Stimulated activated CD8-positive, alpha-beta memory T cell treated with anti-CD3 and anti-CD28 coated beads, Interleukin-2, amount 100 ng/mL, for 1 hour (primary cell): ENCODE measurements at places on chromosomes 6 and 20.

DNA sequence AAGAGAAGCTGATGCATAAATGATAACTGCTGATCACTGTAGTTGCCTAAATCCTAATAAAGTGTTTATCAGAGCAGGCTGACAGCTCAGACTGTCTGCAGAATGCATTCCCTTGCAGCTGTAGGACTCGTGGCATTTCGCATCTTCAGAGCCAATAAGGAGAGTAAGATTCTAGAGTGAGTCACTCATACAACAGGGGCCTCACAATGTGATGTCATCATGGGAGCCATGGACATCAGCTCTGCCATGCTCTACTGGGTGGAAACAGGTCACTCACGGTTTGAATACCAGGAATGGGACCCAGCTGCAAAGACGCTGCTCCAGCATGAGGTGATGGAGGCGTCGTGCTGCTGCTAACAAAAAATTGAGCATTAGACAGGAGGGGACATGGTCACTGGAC is 7.4 kb downstream of the FAM209B start:
- no peak for DNase-seq

GRCh38 chr20:40317156-40317790 is 371.8 kb downstream of the MAFB start:
- no peak for DNase-seq

GRCh38 chr20:5658912-5659345 is 91.3 kb upstream of the SHLD1 start:
- DNase-seq = peak; percentile 16

GRCh38 chr6:67663105-67663895 is 971.8 kb upstream of the ADGRB3 start:
- DNase-seq = no peak

DNA sequence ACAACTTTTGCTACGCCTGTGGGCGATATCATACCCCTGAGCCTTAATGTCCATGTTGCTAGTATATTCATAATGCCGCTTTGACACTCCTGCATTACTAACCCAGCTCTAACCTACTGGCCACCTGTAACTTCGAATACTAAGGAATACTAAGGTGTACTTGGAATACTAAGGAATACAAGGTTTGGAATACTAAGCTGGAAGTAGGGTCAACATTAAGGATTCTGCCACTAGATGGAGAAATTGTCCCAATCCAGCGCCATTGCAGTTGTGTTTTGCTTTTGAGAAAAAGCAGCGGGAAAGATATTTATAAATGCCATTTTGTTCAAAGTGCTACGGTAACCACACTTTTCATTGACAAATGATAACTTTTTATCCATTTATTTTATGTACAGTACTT is 10.7 kb downstream of the TBXT start:
- DNase-seq = no peak

GRCh38 chr6:148866657-148867268 is 119.9 kb downstream of the UST start:
- no peak for DNase-seq

GRCh38 chr6:75205776-75206575 is at the start of gene COL12A1:
TSS of gene COL12A1 (minus strand) at chr6:75206053. CDS start at chr6:75202792, 3,261 bp downstream.
- no peak for DNase-seq

GRCh38 chr20:32674362-32674789 is 635 bp upstream of the C20orf203 start:
- DNase-seq = peak; percentile 42

DNA sequence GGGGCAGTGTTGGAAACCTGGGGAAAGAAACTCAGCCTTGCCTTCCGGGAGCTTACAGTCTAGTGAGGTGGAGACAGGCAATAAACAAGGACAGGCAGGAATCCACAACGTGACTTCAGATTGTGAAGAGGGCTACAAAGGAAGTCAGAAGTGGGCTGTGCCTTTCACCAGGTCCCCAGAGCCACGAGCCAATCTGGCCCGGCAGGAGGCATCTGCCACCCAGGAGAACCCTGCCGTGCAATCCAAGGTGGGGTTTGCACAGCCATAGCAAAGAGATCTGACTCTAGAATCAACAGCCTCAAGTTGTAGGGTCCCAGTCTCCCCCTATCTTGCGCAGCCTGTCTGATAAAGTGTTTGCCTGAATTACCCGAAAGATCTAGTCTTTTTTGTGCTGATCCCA is 5.5 kb downstream of the SLC32A1 start:
- DNase-seq = no peak

GRCh38 chr6:99002831-99003230 is 55.1 kb upstream of the FBXL4 start:
- no peak for DNase-seq

- DNase-seq = no peak
These were observed 153.0 kb downstream of the CEBPB start for GRCh38 chr20:50343490-50344179.

DNA sequence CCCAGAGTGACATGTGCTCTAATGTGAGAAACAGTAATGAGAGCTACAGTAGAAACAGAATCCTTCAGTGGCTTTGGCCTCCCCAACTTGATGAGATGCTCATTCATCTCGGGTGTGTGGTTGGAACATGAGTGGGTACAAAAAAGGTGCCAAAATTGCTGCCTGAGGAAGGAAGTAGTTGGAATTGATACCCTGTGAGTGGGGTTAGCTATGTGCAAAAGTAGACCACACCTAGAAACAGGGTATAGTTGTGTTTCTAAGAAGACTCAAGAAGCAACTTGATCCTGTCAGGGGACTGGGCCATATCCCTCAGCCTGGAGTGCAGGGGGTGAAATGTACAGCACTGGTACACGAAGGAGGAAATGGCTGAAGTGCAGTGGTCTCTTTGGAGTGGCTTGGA is 206.4 kb upstream of the SUPT3H start:
- DNase-seq = no peak

DNA sequence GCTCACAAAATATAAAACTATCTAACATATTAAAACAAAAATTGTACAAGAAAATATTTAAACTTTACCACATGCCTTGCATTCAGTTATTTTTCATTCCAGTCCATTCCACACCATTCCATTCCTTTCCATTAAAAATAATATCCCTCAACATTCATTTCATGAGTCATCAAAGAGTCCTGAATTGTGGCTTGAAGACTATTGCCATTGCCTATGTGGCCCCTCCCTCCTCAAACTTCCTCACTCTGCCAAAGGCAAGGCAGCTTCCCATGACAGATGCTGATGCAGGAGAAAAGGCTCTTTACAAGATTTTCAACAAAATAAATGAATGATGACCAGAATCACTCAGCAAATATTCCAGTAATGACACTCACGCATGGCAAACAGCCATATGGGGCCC is 31.7 kb downstream of the IL20RA start:
- DNase-seq = no peak

- DNase-seq = no peak
These were observed 517.5 kb downstream of the TBC1D32 start for GRCh38 chr6:120816794-120817193.

- DNase-seq = no peak
These were observed 37.8 kb upstream of the SNRPB2 start for GRCh38 chr20:16692009-16692408.
